Right cardiac atrium (tissue), 5 donors: ENCODE measurements at places on chromosomes 4 and X. TPM values are rescaled to one million over a fixed set of nuclear protein-coding genes. Genes with fewer than 3 reads are reported as not detected.

The SGCB gene
- total RNA-seq: 100 TPM

The ZDHHC9 gene
- total RNA-seq: 16.7 TPM

The CDX4 gene
- not detected for total RNA-seq

The ADH7 gene
- not detected for total RNA-seq

The PAGE2B gene
- total RNA-seq: not detected

The TEX13D gene
- total RNA-seq: not detected

The SETD7 gene
- total RNA-seq: 51.6 TPM

The ZNF182 gene
- 2.7 TPM for total RNA-seq

The ARHGAP24 gene
- 36.5 TPM for total RNA-seq

The ALPK1 gene
- 7.9 TPM for total RNA-seq

The NUDT11 gene
- 0.21 TPM for total RNA-seq

The SRPX gene
- 110 TPM for total RNA-seq

The TASL gene
- 0.49 TPM for total RNA-seq

The MAGEA4 gene
- not detected for total RNA-seq

The HMGN5 gene
- 4.1 TPM for total RNA-seq

The CSN2 gene
- not detected for total RNA-seq

The USP53 gene
- 62.4 TPM for total RNA-seq

The ZAR1 gene
- not detected for total RNA-seq

The CTAG1B gene
- total RNA-seq: not detected

The SSX4B gene
- not detected for total RNA-seq

The LONRF3 gene
- 8.2 TPM for total RNA-seq

The BEX5 gene
- 2.7 TPM for total RNA-seq

The LAGE3 gene
- 22.0 TPM for total RNA-seq

The GRID2 gene
- 1.0 TPM for total RNA-seq

The DCAF4L1 gene
- 0.12 TPM for total RNA-seq

The BEX2 gene
- 27.0 TPM for total RNA-seq

The VCX gene
- total RNA-seq: not detected
